ENCODE measurements at places on chromosomes 12 and 14.

- DNase-seq: no peak
These were observed 239.7 kb upstream of the RGS6 start for GRCh38 chr14:71692496-71692895.

DNA sequence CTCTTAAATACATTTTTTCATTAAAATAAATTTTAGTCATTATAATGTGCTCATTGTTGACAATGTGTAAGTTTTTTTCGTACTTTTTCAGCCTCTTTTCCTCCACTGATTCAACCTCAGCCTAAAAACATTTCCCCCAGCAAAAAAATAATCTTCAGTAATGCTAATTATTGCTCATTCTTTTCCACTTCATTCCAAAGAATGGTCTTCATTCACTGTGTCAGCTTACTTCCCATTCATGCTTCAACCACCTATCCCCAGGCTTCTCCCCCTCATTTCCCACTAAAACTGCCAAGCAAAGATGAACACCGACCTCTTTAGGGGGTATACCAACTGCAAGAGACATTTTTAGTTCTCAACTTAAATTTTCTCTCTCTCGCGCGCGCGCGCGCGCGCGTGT lies 2.7 kb upstream of the IPO8 start:
- DNase-seq: no peak

- DNase-seq: peak; percentile 48
These were observed 25.7 kb downstream of the RAB21 start for GRCh38 chr12:71780237-71780822.

DNA sequence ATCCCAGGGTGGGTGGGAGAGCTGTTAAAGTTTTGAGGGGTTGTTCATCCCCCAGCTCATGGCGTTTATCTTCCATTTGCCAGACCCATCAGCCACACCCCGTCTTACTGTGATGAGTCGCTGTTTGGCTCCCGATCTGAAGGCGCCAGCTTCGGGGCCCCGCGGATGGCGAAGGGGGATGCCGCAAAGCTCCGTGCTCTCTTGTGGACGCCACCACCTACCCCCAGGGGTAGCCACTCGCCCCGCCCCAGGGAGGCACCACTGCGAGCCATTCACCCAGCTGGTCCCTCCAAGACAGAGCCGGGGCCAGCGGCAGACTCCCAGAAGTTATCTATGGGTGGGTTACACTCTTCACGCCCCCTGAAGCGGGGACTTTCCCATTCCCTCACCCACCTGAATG lies 5.7 kb downstream of the RITA1 start:
- no peak for DNase-seq

DNA sequence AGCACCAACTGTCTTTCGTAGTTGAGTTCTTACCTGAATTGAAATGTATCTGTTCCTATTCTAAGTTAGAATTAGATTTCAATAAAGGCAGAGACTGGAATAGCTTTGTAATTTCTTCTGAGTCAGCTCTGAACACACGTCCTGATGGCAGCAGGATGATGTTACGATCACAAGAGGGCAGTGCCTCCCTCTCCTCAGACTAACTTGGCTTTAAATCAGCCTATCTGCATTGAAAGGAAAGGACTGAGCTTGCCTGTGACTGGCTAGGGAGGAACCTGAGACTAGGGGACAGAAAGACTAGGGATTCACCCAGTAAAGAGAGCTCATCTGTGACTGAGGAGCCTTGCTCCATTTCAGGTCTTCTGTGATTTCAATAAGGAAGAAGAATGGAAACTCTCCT lies 323.7 kb upstream of the OR4E1 start:
- DNase-seq: peak; percentile 15

DNA sequence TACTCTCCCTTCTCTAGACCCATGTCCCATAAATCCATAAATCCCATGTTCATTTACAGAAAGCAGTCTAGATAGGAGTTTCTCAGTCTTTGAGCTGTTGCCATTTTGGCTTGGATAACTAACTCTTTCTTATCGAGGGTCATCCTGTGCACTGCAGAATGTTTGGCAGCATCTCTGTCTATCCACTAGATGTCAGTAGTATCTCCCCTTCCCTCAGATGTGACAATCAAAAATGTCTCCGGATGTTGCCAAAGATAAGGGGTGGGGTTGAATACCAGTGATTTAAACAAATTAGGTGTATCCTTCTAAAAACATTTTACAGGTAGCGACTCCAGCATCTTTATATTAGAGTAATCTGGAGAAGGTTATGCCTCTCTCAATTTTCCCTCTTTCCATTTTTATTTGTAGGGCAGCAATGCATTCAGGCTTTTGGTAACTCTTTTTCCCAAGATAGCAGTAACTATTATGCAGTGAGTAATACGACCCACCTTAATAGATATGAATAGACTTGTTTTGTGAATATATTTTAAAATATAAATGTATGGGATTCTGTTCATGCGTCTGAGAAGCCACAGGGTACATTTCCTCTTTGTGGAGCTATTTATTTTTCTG lies 100.7 kb downstream of the LRRK2 start:
- no peak for DNase-seq

GRCh38 chr12:129049917-129050316 lies 196.6 kb downstream of the GLT1D1 start:
- DNase-seq: no peak

GRCh38 chr12:110279566-110280375 lies 1.3 kb upstream of the ATP2A2 start:
- no peak for DNase-seq

GRCh38 chr12:64019101-64019500 lies 174.6 kb downstream of the SRGAP1 start:
- no peak for DNase-seq

- no peak for DNase-seq
These were observed 5.6 kb downstream of the KRR1 start for GRCh38 chr12:75505706-75506312.

DNA sequence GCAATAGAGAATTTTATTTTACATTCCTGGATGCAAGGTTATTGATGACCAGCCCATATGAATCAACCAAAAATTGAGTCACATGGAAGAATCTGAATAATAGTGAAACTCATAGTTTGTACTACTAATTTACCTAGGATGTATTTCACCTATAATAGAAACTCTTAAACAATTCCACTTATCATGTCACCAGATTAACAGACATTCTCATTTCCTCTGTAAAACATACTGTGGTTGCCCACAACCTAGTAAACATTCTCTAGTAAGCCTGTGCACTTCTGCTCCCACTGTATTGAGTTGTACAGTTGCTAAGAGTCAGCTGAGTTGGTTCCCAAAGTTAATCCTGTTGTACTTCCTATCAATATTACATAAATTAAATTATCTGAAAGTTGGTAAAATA lies 196.6 kb upstream of the TMTC1 start:
- no peak for DNase-seq

- no peak for DNase-seq
These were observed 286.6 kb upstream of the FLRT2 start for GRCh38 chr14:85243321-85243720.

DNA sequence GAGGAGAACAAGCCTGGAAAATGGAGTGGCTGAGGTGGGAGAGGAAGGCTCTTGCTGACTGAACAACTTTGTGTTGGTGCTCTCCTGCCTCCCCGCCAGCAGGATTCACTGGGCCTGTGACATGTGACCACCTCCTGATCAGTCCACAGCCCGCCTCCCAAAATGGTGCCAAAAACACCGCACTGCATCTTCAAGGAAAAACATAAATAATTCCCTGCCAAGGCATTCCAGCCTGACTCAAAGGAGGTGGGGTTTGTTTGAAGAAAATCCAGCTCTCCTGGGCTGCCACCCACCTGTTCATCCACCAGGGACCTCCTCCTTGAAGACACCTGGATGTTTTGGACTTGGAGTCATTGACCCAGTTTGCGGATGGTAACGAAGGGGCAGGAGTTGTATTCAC lies 83.8 kb upstream of the PIWIL1 start:
- no peak for DNase-seq

DNA sequence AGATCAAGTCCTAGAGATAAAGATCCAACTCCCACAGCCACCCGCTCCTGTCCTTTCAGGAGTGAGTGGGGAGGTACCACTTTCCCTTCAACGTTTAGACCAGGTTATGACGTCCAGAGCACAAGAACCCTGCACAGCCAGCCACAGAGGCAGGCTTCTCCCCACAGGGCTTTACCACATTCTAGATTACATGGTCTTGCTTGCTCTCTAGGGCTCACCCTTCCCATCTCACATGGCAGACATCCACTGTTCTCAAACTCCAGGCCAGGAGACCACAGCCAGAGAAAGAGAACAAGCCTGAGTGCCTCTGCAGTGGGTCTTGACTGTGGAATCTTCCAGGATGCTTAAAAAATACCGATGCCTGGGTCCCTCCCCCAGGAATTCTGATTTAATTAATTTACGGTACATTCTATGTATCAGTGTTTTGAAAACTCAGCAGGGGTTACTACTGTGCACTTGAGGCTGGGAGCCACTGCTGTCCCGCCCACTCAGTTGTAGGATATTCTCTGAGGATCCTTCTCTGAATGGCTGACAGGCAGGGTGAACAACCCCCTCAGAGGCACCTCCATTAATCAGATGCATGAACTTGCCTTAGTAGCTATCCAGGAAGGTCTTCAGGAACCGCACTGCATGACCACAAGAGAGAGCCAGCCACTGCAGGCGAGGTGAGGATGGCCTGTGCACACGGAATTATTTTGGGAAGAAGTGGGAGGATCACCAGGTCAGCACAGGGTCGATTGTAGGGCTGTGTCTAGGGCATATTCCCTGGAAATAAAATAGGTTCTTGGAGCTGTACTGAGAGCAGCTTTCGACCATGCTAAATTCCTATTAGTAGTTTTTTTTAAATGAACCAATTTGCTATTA lies 21.5 kb upstream of the SOCS2 start:
- no peak for DNase-seq

- DNase-seq: no peak
These were observed 1.2 kb downstream of the ITGA5 start for GRCh38 chr12:54417712-54418440.

- DNase-seq: no peak
These were observed 33.0 kb downstream of the ABCC9 start for GRCh38 chr12:21907948-21908837.

- DNase-seq: no peak
These were observed 18.8 kb upstream of the TFCP2 start for GRCh38 chr12:51191516-51192283.

DNA sequence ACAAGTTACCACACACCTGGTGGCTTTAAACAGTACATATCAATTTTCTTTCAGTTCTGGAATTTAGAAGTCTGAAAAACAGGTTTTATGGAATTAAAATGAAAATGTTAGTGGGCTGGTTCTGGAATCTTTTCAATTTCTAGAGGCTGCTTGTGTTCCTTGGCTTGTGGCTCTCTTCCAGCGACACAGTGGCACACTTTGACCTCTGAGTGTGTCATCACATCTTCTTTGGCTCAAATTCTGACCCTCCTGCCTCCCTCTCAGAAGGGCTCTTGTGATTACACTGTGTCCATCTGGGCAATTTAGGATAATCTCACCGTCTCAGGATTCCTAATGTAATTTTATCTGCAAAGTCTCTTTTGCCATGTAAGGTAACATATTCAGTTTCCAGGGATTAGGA lies 170.0 kb downstream of the PLCZ1 start:
- no peak for DNase-seq

GRCh38 chr14:98999345-98999744 lies 272.7 kb downstream of the BCL11B start:
- DNase-seq: no peak

DNA sequence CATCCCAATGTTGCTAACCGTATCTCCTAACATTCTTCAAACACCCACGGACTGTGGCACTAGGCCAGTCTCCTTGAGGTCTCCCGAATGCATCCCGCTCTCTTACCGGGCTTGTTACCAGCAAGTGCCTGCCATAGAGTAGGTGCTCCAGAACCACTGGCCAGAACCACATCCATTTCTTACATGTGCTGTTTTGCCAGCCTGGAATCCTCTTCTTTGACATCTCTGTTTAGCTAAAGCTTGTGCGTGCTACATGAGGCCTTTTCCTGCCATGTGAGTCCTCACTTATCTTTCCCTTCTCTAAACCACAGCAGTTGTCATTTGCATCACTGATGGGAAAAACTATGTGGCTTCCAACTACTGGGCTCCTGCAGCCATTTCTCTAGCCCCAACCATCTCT lies 397.4 kb downstream of the PCNX1 start:
- DNase-seq: no peak

DNA sequence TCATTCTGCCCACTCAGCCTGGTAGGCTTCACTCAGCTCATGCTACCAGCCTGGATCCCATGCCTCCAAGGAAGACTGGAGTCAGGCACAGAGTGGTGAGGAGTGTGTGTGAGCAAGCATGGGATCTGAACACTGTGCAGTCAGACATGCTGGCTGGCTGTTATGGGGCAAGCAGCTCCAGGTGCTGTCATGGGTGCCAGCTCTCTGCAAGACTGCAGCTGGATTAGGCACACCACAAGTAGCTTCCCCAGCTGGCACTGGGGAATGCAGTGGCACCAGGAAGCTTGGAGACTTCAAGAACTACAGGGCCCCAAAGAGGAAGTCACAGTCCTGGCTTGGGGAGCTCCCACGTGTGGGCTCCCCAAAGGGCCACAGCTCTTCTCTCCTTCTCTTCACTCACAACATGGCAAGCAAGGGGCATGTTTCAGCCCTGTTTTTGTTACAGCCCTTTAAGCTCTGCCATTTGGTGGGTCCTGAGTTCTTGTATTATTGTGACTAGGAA lies 202.5 kb downstream of the VRK1 start:
- DNase-seq: no peak

DNA sequence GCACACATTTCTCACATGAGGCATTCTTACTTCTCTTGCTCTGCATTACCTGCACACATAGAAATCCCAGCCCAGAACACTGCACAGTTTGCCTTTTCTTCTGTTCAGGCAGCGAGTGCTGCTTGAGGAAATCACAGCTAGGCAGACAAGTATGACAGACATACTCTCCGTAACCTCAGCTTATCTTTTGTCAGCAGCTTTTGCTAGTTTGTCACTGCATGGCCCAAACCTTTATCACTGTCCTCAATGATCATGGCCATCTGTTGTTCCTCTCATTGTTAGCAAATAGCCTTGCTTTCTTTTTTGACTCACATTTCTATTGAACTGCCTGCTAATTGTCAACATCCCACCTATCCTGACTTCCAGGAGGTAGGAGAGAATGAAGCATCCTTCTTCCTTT lies 5.3 kb downstream of the ZNF10 start:
- no peak for DNase-seq

DNA sequence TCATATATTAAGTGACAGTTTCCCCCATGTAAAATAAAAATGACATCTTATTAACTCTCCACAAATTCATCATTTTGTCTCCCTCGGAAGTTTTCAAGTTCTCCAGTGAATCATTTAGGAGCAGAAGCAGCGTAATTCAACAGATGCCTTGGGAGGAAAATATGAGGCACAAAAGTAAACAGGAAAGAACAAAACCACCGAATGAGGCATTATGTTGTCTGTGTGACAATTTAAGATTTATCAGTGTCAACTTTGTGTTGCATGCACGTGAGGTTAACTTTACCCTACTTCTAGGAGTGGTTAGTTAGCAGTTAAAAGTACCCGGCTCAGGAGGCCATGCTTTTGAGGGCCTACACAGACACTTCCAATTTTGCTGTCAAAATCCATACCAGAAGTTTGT lies 258.6 kb downstream of the IPO8 start:
- DNase-seq: no peak

GRCh38 chr12:105357162-105357691 lies 26.7 kb downstream of the C12orf75 start:
- no peak for DNase-seq

- DNase-seq: no peak
These were observed 81.7 kb downstream of the PRKAB1 start for GRCh38 chr12:119749666-119750065.

GRCh38 chr12:27524494-27524835 lies 459 bp downstream of the PPFIBP1 start:
- no peak for DNase-seq
